ENCODE measurements at places on chromosomes 16 and 17.
A peak's percentile ranks its signal among the peaks of the same experiment; 100 is the strongest.

- no peak for DNase-seq
Observed at GRCh38 chr16:89552913-89553312, 7.6 kb upstream of the RPL13 start.

- no peak for DNase-seq
Observed at GRCh38 chr16:8585857-8586256, 4.5 kb downstream of the TMEM114 start.

DNA sequence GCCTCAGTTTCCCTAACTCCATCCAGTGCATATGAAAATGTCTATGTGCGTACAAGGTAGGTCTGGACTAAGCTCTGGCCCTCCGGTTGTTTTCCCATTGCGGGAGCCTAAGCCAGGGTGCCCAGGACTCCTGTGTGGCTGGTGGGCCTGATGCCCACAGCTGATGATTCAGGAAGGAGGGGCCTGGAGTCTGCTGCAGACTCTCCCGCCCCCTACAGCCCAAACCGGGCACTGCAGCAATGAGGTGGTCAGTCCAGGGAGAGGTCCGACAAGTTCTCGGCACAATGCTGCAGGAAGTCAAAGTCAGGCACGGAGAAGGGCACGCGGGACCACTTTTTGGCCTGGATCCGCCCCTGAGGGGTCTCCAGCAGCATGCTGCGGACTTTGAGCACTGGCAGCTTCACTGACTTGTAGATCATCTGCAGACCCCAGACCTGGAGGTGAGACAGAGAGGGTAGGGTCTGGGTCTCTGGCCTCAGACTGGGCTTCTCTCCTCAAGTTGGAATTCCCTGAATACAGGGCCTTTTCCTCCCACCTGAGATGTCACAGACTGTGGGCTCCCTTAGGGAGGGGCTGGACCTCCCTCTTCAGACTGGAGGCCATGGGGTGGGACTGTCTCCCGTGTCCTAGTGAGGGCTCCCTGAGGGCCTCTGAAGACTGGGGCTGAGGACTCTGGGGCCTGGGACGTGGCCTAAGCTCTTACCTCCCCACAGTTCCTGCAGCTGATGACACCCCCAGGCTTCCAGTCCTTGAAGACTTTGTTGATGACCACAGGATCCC, 3.4 kb upstream of the ZNF385C start:
- DNase-seq, result peak; percentile 48

DNA sequence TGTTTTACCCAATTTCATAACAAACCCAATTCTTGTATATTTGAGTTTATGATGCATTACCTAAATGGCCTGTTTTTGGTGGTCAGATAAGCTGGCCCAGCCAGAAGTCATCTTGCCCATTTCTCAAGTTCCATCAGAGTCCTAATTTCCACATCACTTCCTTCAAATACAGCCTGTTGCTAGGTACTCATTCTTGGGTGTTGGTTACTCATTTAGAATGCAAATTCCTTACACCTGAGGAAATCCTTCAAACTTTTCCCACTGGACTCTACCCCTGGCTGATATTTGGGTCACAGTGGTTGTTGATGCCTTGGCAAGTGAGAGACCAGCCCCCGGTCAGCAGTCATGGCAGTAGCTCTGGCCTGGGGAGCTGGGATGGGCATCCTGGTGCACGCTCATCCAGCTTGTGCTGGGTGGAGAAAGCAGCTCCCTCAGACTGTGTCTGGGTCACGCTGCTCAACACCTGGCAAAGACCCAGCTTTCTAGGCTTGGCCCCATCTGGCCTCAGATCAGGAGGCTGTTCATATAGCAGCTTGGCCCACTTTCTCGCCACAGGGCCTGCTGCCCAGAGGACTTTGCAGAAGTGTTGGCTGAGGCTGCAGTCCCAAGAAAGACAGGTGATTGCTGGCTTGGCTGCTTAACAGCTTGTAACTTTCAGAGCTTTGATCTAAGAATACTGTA, 25.8 kb downstream of the WSB1 start:
- peak; percentile 79 for DNase-seq

DNA sequence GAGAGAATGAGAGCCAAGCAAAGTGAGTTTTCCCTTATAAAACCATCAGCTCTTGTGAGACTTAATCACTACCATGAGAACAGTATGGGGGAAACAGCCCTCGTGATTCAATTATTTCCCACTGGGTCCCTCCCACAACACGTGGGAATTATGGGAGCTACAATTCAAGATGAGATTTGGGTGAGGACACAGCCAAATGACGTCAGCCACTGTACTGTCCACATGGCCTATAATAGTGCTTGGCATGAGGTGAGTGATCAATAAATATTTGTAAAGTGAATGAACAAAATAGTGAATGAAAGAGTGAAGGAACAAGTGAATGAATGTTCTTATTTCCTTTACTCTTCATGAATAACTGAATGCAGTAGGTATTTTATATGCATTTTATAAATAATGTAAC, 199.1 kb upstream of the GOT2 start:
- DNase-seq, result no peak
